DND-41 (cell line): ENCODE measurements at places on chromosomes 12 and 14.
A peak's percentile ranks its signal among the peaks of the same experiment; 100 is the strongest.

- no peak for DNase-seq
These were observed 51.8 kb downstream of the SLC38A2 start for GRCh38 chr12:46320731-46321130.

DNA sequence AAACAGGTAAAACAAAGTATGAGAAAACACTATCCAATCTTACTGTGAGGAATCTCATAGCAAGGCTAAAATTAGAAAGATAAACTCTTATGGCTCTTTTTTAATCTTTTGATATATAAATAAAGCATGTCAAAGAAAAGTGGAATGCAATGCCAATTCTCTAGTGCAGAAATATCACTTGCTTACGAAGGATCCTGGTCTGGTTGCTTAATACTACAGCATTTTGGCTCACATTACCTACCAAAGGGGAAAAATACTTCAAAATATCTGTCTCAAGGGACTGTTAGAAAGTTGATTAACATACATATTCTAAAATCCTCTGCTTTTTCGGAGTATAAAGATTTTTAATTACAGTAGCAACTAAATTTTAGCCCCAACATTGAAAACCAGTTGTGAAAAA, 21.4 kb downstream of the AREL1 start:
- no peak for DNase-seq

DNA sequence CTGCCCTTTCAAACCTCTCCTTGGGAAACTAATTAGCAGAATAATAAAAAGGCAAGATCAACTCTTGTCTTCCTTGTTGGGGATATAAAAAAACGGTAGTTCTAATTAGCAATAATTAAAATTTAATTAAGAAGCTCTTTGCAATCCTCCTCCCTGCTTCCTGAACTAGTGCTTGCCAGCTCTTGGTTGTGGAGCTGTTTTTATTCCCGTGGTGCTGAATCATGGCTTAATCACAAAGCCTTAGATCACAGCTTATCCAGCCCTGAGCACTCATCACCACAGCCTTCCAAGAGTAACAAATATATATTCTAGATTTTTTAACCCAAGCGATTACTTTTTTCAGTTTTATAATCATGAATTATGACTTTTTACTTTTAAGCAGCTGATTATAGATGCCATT, 63.2 kb upstream of the INSM2 start:
- DNase-seq = peak; percentile 14

DNA sequence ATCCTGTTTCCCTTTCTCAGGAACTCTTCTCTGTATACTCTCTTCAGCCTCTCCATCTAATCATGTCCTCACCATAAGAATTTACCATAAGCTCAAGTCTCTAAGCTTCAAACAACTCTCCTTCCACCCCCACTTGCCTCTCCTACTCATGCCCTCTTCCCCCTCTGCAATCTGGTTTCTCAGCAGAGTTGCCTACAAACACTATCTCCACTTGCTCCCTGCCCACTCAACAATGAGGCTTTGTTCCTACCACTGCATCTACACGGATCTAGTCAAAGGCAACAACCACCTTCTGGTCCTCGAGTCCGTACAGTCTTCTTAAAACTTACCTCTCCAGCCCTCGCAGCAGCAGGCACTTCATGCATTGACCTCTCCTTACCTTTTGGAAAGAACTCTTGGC, 17.2 kb upstream of the FBLN5 start:
- DNase-seq = no peak

- DNase-seq = no peak
These were observed 71.9 kb downstream of the NUAK1 start for GRCh38 chr12:106066726-106067325.

- no peak for DNase-seq
These were observed 461.3 kb downstream of the SOX5 start for GRCh38 chr12:23488130-23488529.

- no peak for DNase-seq
These were observed 39.2 kb downstream of the ZFP36L1 start for GRCh38 chr14:68753690-68754089.

DNA sequence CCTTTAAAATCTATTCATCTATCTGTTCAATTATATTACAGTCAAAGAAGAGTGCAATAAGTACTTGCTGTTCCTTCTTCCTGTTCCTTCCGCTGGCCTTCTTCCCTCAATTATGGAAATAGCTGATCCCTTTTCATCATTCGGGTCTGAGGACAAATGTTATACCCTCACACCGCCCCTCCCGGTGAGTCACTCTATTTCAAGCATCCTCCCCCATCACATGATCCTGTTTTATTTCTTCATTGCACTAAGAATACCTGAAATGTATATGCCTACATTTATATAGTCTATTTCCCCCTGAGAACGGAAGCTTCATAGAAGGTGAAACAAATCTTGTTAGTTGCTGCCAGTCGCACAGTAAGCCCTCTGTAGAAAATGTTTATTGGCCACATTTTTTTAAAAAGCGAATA, 2.5 kb downstream of the SLC38A1 start:
- no peak for DNase-seq

DNA sequence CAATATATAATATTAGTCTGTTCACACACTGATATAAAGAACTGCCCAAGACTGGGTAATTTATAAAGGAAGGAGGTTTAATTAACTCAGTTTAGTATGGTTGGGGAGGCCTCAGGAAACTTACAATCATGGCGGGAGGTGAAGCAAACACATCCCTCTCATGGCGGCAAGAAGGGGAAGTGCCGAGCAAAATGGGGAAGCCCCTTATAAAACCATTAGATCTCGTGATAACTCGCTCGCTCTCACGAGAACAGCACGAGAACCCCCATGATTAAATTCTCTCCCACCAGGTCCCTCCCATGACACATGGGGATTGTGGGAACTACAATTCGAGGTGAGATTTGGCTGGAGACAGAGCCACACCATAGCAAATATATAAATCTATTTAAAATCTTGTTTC, 269.8 kb downstream of the ATP23 start:
- no peak for DNase-seq

DNA sequence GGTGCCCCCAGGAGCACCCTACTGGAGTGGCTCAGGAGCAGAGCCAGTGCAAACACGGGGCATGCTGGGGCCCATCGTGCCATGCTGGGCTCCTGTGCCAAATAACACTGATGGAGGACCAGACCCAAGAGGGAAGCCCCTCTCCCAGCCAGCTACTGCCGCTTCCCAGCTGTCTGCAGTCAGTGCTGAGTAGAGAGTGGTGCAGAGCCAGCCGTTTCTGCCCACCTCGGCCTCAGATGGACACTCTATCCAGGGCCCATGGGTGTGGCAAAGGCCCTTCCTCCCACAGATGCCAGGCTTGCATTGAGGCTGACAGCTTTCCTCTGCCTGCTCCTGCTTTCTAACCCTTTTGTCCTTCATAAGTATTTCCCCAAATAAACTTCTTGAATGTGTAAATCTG, 13.2 kb downstream of the CLBA1 start:
- no peak for DNase-seq

- DNase-seq = no peak
These were observed 43.5 kb upstream of the FKBP4 start for GRCh38 chr12:2751230-2751629.

- no peak for DNase-seq
These were observed 57.3 kb downstream of the GALNT16 start for GRCh38 chr14:69317102-69317755.

DNA sequence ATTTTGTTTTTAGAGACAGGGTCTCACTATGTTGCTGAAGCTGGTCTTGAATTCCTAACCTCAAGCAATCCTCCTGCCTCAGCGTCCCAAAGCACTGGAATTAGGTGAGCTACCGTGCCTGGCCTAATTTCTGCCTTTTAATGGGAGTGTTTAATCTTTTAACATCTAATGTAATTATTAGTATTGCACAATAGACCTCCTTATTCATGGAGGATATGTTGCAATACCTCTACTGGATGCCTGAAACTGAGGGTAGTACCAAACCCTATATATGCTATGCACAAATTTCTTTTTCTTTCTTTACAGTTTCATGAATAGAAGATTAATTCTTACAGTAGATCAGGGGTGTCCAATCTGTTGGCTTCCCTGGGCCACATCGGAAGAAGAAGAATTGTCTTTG, 47.8 kb downstream of the MYRFL start:
- no peak for DNase-seq

GRCh38 chr14:30243805-30244204, 315.2 kb upstream of the G2E3 start:
- DNase-seq = no peak

- no peak for DNase-seq
These were observed 596.7 kb upstream of the ATP2B1 start for GRCh38 chr12:90305379-90305778.

DNA sequence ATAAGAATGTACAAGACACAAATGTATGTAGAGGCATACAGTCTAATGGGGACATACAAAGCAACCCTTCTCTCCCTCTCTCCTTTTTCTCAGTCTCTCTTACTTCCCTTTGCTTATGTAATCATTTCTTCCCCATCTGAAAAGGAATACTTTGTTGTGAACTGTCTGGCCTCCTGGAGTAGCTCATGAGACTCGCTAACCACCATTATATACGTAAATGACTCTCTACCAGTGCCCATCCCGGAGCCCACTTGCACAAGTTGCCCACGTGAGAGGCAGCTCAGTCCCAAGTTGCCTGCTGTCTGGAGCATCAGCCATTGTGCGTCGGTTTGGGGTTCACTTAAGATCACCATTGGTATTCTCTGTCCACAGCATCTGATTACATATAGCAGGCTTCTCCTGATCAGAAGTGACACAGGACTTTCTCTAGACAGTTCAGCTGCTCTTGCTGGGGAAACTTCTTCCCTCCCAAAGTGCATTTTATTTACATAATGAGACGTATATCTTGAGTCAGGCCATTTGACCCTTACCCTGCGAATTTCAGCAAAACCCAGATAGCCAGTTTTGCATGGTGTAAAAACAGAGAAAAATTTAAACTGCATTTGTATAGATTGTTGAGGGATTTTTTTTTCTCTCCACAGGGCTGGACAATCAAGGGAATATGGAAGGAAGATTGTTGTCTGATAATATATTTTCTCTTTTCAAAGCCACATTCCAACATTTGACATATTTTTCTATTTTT, 220.7 kb upstream of the EGLN3 start:
- no peak for DNase-seq

GRCh38 chr12:32885831-32886230, 10.7 kb downstream of the PKP2 start:
- DNase-seq = no peak

DNA sequence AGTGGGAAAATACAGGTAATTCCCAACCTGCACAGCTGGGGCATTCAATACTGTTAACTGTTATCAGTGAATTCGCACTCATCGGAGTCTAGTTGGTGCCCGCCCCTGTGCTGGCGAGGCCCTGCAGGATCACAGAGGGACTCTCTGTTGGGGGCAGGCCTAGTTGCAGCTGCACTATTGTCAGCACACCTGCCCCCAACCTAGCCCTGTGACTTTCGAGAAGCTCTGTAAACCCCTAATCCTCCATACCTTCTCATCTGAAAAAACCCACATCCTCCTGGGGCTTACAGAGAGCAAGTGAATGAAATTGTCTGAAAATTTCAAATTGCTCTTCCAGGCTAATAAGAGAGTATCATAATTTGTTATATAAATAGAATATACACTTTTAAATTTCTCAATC, 132.2 kb upstream of the NUDT4 start:
- peak; percentile 93 for DNase-seq

GRCh38 chr14:72457641-72458040, 436.3 kb downstream of the DPF3 start:
- DNase-seq = no peak

- DNase-seq = no peak
These were observed 31.4 kb downstream of the NUBPL start for GRCh38 chr14:31592631-31593030.

- no peak for DNase-seq
These were observed 7.8 kb upstream of the EML1 start for GRCh38 chr14:99785426-99785825.

DNA sequence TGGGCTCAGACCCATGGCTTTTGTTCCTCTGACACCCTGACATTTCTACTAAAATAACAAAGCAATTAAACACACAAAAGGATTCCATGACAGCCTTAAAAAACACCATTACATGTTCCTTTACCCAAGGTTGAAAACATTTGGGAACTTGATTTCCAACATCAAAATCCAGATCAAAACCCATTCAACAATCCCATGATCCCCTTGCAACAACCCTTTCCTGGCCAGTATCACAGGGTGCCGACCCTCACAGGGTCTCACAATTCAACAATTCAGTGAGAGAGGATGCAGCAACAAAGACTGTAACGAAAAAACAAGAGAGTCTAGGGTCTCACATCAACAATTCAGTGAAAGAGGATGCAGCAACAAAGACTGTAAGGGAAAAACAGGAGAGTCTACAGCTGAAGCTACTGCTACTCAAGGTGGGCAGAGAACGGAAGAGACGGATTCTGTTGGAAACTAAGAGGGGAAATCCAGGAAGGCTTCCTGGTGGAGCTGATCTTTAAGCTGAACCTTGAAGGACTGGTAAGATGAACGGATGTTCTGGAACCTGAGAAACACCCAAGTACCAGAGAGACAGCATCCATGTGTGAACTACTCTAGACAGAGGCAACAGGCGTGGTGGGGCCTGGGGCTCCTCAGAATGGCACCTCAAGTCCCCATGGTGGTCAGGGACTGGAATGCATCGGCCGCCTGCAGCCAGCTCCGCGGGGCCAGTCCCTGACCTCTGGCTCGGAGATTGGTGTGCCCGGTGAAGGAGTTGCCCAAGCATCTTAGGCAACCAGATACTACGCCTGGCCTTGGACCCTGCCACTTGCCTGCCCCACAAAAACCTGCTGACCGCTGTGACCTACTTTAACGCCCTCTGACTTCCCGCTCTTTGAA, 22.7 kb upstream of the ZFP36L1 start:
- no peak for DNase-seq

DNA sequence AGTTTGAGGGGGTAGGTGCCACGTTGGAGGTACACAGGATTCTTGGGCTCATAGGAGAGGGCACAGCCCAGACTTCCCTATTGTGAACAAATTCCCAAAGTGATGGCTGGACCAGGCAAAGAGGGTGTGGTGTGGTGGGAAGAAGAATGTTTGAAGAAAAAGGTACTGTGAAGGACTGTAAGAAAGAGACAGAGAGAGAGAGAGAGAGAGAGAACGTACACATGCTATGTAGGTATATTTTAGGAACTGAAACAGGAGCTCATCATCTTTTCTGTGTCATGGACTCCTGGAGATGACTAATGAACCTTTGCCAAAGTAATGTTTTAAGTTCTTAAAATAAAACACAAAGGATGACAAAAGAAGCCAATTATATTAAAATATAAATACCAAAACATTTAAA, 24.5 kb downstream of the SLC17A8 start:
- no peak for DNase-seq

DNA sequence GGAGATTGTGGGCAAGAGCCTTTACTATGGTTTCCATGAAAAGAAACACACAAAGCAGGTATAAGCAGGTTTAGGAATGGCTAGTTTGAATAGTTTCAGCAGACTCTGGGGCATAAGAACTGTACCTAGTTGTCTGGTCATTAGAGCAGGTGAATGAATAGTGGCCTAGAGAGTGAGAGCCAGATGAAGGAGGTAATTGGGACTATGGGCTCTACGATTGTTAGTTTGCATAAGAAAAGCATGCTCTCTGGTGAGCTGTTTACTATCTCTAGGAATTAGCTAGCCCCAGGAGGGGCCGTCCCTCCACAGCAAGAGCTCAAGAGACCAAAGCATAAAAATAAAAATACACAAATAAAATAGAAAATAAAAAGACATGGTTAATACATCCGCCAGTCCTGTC, 397.5 kb upstream of the GARIN6 start:
- DNase-seq = no peak

GRCh38 chr12:41293011-41293410, 104.9 kb downstream of the PDZRN4 start:
- no peak for DNase-seq

- DNase-seq = no peak
These were observed 390.6 kb upstream of the ATP2B1 start for GRCh38 chr12:90099288-90099687.
